ENCODE measurements at places on chromosomes 11 and 22.

GRCh38 chr11:113048820-113049768 is 87.9 kb downstream of the NCAM1 start:
- no peak for DNase-seq

GRCh38 chr11:66815646-66816045 is 27.6 kb upstream of the RCE1 start:
- DNase-seq: no peak

GRCh38 chr11:122101625-122102291 is 14.3 kb downstream of the BLID start:
- DNase-seq: no peak

- no peak for DNase-seq
Measured at GRCh38 chr22:50670914-50671538, 1.6 kb upstream of the SHANK3 start.

- DNase-seq: no peak
Measured at GRCh38 chr22:49008682-49009235, 818.9 kb downstream of the BRD1 start.

DNA sequence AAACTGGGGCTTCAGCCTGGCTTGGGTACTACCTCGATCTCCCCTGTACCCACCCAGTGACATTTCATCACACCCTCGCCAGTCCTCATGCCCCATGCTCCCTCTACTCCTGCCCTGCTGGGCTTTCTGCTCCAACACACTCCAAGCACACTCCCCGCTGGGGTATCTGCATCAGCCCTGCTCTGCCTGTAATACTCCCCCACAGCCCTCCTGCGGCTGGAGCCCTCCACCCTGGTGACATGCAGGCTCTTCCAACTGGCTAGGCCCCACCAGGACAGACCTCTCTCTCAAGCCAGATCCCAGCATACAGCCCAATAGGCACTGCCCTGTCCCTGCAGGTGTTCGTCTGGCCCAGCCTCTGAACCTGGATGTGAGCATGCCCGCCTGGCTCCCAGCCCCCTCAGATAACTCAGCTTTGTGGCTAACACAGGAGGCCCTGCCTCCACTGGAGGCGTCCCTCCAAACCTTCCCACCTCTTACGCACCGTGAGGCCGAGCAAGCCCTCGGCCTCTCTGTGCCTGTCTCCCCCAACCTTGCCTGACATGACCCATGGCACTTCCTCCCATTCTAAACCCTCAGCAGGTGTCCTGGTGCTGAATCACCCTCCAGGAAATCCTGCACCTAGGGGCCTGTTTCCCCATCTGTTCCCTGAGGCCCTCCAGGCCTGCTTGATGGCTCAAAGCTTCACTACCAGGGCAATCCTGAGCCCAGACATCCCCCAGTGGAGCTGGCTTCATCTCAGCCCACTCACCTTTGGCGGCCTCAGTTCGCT is 33.5 kb upstream of the TXNRD2 start:
- no peak for DNase-seq

- DNase-seq: no peak
Measured at GRCh38 chr22:38921120-38921519, 36.3 kb upstream of the APOBEC3A start.
